ENCODE measurements at places on chromosomes 3 and 15. TPM values are rescaled to one million over a fixed set of nuclear protein-coding genes. Genes with fewer than 3 reads are reported as not detected.

DNA sequence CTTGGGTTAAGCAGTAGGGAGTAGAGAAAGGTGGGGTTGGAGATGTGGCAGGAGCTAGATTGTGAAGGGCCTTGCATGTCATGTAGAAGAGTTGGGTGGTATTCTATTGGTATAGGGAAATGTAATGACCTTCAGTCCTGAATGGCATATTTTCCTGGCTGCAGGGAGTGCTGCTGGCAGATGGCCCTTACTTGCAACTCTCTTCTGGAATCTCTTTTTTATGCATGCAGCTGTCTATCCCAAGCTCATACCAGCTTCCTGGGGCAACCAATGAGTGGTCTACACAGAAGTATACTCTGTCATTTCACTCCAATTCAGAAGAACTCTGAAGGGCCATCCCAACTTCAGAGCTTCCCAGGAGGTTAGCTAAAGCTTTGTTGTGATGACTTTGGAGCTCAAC lies 144.7 kb upstream of the ANKRD28 start:
- DNase-seq = no peak

Gene FRMD5
- 42.5 TPM for total RNA-seq

DNA sequence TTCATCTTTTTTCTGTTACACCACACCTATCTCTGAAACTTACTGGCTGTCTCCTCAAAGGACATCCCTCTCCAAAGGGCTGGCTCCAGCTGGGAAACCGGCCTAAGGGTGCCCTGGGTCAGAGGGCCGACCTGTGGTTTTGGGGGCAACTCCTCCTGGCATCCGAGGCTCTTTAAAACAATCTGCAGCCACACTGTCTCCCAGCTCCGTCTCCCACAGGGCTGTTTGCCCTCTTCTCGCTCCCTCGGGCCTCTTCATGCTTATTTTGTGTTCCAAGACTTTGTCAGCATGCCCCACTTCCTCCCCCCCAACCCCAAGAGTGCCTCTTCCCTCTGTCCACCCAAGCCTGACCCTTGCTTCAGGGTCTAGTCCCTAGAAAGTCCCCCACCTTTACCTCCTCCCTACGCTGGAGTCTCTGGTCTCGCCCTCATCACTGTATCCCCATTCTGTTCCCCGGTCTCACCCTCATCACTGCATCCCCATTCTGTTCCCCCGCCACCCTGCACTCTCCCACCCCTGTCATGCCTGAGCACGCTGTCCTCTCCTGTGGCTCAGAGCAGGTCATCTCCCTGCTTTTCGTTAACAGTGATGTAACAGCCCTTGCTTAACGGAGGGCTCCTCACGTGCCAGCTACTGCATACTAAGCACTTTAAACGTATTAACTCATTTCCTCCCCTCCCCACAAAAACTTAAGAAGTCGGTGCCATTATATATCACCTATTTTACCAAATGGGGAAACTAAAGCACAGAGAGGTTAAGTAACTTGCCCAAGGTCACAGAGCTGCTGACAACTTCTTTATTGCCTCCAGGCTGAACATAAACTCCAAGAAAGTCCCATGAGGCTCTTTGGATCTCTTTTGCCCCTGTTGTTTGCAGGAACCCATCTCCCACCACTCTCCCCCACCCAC lies 1.1 kb upstream of the CSK start:
- no peak for DNase-seq

DNA sequence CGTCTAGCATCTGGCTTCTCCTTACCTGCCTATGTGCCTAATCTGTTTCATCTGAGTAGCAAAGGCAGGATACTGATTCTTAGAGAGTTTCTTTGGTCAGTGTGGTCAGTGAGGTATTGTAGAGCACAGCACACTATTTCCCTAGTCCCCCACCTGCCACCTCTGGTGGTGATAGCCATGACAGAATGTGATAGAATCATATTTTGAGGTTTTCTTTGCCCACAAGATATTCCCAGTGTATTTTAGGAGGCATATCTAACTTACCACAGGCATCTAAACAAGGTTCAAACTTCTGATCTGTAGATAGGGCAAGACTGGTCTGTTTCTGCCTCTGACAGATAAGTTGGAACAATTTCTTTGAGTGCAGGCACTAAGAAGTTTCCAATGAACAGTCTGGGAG lies 188.0 kb downstream of the SOX2 start:
- DNase-seq = no peak

- DNase-seq = no peak
These were observed 5.8 kb downstream of the CPOX start for GRCh38 chr3:98587654-98588053.

- no peak for DNase-seq
These were observed 15.1 kb upstream of the TIPARP start for GRCh38 chr3:156659260-156659659.

DNA sequence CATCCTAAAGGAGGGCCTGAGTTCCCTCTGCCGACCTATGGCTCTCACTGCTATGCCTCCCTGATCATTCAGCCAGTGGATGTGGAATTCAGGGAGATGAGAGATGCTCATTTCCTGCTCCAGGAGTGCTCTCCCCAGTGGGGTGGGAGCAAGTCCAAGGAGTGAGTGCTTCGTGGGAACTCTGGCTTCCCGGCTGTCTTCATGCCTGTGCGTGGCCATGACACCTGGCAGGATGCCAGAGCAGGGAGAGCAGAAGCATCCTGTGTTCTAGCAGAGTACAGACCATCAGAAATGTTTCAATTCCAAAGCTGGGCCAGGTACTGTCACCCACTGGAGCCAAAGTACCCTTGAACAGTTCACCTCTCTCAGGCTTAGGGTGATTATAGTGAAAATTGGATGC lies 45.1 kb downstream of the APH1B start:
- peak; percentile 26 for DNase-seq

DNA sequence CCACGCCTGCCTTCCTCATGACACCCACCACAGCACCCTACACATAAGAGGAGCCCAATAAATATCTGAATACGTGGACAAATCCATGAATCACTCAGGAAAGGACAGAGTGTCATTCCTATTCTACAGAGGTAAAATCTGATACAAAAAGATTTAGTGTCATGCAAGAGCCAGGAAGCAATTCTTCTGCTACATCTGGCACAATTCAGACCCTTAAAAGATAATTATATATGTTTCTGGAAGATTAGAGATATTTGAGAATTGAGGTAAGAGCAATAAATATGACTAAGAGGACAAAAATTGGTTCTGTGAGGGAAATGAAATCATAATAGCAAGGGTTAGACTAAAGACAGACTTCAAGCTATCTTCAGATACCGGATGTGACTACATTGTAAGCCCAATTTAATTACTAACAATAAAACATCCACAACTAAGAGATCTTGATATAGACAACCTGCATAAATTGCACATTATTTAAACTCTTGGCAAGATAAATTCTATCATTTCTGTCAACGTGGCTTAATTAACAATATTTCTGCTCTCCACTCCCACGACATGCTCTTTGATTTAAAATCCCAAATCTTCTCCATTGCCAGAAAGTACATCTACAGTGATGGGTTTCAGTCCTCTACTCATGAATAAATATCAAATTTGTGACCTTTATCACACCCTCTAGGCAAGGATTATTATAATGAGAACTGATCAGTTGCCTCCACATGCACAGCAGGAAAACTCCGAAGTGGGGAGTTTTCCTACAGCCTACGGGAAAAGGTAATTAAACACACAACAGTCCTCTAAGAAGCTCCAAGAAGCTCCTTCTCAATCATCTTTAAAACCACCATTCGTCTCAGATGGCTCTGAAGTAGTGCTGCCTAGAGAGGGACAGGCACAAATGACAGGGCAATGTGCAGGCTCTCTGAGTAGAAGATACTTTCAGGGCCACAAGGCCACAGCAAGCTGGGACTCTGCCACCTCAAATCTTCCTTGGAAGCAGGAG lies 32.6 kb downstream of the MB21D2 start:
- DNase-seq = no peak

DNA sequence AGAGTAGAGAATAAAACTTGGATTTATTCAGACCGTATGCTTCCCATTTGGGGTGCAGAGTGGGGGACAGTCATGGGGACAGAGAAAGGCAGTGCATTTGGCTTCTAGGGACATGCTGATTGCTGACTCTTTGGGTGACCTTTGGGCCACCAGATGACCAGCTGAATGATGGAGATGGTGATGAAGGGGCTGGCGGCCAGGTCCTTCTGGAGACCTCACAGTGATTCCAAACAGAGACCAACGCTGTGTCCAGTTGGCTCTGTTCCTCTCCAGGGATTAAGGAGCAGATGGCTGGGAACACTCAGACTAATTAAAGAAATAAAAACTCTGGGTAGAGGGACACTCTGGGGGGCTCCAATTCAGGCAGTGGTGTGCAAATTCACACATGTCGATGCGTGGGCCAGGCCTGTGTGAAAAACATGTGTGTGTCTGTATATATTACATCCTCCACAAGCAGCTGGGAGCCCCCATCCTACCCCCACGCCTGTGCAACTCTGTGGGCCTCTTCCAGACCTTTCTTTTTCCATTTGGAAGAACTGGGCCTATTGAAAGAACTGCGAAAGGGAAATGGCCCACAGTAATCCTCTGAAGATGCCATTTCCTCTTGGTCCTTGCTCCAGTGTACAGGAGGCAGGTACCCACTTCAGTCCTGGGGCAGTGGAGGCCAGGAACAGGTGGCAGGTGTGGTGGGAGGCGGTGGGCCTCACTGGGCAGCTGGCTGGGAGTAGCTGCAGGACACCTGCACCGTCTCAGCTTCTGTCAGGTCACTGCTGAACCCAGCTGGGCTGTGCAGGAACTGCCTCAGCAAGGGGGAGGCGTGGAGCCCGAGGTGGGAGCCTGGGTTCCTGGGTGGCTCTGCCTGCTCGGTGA lies 8.9 kb downstream of the XIRP1 start:
- no peak for DNase-seq

DNA sequence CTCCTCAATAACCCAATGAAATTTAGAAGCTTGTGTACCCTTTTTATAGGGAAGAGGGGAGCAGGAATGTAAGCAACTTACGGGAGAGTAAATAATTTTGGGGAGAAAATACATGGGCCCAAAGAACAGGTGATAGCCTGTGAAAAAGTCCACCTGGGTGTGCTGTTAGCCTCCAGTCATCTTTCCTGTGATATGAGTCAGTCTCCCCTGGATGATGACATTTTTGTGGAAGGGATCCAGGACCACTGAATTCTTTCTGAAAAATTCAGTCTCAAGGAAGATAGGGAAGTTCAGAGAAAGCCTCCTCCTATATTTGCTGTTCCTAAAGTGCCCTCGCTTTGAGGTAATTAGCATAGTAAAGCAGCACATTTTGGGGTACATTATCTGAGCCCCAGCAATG lies 149.8 kb downstream of the SQOR start:
- no peak for DNase-seq

Gene ACKR2
- total RNA-seq = 0.93 TPM

Measured in heart right ventricle (tissue), 16 donors.